Right renal pelvis (tissue), 4 donors: ENCODE measurements at places on chromosomes 2 and 18.
A peak's percentile ranks its signal among the peaks of the same experiment; 100 is the strongest.

- no peak for DNase-seq
Observed at GRCh38 chr2:44705356-44705755, 236.1 kb upstream of the SIX3 start.

DNA sequence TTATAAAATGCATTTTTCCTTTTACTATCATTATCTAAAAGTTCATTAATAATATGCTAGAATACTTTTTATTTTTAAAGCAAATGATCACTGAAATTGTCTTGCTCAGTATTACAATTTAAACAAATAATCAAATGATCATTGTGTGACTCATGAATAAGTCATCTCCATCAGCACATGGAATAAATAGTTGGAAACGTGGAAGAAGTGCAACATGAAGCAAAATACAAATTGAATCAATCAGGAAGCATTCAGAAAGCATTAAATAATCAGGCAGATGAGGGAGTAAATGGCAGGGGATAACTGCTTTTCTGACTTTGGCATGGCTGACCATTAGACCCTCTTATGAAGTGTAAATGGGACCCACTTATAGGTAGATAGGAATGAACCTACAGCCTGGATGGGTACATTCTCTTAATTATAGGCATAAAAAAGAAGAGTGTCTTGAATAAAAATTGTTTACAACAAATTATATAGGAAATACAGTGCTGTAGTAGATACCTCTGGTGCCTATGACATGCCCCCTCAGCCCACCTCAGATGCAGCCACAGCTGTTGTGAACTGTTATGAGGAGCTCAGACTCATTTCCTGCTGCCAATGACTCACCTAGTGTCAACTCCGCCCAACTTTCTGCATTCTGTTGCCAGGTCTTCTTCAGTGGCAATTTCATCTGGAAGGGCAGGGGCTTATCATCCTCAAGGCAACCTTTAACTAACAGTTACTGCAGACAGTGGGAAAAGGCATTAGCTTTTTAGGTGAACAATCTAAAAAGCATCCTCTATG is 936.0 kb downstream of the TRIB2 start:
- no peak for DNase-seq

GRCh38 chr18:24726727-24727492 is 266.5 kb downstream of the HRH4 start:
- peak; percentile 78 for DNase-seq

GRCh38 chr2:217790195-217790594 is 212.6 kb downstream of the TNS1 start:
- DNase-seq, result no peak

- DNase-seq, result no peak
Observed at GRCh38 chr2:3637311-3637675, 20.7 kb upstream of the ALLC start.

DNA sequence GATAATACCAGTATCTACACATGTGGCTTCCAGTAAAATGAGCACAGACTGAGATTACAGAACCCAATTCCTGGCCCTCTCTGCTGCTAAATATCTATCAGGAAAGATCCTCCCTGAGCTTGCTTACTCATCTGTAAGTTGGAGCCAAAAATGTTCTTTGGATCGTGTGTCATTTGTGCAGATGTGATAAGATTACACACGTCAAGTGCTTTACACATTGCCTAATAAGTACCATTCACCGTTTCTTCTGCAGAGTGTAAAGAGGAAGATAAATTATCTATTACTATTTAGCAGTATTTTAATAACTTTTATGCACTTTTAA is 23.2 kb upstream of the SLC20A1 start:
- DNase-seq, result no peak

DNA sequence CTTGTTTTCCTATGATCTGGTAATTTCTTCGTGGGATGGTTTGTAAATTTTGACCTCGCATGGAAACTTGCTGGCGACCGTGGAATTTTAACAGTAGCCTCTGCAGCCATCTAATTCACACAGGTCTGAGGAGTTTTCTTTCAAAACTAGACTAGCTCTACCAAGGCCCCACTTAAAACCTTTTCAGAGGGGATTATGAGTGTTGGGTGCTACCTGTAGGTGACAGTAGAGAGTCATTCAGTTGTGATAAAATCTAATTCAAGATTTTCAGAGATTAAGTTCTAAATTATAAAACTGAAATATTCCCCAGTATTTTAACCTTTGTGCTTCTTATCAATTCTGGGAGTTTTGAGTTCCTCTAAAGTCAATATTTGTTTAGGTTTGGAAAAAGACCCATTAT is 31.0 kb downstream of the THSD7B start:
- DNase-seq, result no peak

DNA sequence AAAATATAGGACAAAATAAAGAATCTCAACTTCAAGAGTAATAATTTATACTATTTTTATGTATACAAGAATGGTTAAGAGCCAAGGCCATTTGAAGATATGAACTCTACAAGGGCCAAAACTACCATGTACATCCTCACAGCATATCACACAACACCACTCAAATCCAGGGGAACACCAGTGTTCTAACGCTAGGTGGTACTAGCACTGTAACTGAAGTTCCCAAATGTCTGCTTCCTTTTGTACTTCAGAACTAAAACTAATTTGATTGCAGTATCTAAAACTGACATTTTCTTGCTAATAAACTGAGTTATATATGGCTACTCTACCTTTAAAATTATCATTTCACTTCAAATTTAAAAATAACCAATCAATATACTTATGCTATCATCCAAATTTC is 47.0 kb downstream of the REV1 start:
- no peak for DNase-seq

DNA sequence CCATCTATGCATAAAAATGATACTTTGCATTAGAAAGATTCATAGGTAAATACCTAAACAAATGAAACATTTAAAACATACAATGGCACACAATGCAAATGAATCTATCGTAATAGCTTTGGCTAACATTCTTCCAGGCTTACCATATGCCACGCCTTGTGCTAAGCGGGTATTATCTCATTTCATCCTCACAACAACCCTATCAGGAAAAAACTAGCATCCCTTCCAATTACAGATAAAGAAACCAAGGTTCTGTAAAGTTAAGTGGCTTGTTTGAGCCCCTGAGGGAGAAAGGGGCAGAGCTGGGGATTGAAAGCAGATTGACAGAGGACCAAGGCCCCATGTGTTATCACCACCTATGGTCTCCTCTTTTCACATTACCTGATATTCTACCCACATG is 145.4 kb upstream of the ETAA1 start:
- DNase-seq, result no peak

DNA sequence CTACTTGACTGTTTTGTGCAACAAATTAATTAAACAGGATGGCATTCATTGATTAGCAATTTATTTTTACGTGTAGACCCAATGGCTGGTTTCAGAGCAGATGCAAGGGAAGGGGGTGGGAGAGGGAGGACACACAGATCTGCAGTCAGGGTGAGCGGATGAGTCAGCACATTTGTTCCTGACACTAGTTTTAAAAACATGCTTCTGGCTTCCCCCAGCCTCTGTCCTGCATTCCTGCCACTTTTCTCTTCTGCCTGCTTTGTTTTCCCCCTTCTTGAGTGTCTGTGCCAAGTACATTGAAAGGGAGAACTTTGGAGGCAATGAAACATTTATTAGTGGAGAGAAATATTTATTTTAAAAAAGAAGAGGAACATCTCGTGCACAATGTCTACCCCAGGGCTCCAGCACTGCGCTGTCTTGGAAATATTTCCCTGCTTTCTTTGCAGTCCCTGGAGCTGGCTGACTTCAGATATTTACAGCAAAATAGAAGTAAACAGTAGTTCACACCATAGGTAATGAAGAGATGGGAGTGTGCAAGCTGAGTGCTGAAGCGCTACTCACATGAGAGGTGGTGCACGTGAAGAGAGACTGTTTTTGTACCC is 52.2 kb downstream of the NRP2 start:
- DNase-seq, result no peak

DNA sequence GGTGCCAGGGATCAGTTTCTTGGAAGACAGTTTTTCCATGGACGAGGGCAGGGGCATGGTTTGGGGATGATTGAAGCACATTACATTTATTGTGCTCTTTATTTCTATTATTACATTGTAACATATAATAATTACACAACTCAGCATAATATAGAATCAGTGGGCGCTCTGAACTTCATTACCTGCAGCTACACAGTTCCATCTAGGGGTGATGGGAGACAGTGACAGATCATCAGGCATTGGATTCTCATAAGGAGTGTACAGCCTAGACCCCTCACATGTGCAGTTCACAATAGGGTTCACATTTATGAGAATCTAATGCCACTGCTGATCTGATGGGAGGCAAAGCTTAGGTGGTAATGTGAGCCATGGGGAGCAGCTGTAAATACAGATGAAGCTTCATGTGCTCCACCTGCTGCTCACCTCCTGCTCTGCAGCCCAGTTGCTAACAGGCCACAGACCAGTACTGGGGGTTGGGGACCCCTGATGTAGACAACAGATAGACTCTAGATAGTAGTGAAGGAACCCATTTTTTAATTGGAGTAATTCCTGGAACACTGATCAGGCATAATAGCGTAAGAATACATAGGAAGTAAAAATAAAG is 41.5 kb upstream of the MC4R start:
- DNase-seq, result no peak

- DNase-seq, result no peak
Observed at GRCh38 chr2:121579309-121579708, 48.6 kb downstream of the RNU4ATAC start.

GRCh38 chr2:222909286-222909685 is 48.5 kb downstream of the ACSL3 start:
- no peak for DNase-seq

- peak; percentile 72 for DNase-seq
Observed at GRCh38 chr2:20617892-20618467, 32.9 kb downstream of the HS1BP3 start.

GRCh38 chr2:170224692-170225294 is 46.8 kb downstream of the MYO3B start:
- DNase-seq, result no peak

DNA sequence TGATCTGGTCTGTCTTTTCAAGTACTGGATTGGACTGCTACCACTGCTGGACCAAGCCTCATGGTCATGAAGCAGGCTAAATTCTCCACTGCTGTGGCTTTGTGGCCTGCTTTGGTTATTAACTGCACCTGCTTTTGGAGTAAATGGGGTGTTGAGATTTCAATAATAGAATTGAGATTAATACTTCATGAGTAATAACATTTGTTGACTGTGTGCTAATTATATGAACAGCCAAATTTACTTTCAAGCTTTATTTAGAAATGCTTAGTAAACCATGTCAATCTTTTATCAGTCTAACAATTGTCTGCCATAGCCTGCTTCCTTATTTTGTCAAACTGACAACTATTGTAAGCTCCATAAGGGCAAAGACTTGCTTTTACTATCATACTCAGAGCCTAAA is 27.4 kb upstream of the MTIF2 start:
- no peak for DNase-seq

DNA sequence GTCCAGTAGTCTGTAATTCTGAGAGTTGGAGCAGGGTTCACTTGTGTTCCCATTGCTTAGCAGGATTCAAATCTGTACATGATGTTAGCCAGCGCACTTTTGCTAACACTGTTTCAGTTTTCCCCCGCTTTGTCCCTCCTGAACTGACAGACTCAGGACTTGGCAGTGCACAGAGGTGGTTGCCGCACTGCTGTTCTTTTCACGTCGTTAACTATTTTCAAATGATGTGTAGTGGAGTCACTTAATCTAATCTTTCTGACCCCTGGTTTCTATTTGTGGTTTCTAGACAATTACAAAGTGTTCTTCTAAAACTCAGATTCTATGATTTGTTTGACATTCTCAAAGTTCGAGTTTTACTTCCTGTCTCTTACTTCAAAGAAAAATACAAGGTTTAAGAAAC is 234.5 kb downstream of the RBM43 start:
- DNase-seq, result no peak

GRCh38 chr2:226730481-226730880 is 69.1 kb downstream of the IRS1 start:
- no peak for DNase-seq

DNA sequence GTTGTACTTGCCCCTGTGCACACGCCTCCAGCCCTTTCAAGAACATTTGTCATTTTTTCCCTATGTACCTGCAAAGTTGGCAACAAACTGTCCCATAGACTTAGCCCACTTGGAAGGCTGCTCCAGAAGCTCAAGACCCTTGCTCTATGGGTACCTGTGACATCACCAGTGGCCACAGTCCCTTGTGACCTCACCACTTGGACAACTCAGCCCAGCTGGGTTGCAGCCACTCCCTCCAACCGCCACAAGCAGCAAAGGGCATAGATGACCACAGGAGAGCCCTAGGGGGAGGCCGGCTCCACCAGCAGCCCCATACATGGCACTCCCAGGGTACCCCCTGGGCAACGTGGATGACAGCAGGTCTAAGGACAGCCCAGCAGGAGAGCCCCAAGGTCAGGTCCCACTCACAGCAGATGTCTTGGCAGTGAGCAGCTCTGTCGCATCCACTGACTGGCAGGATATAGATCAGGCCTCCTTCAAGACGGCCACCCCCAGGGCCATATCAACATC is at the start of gene TEX44:
Gene TEX44, plus strand, starts transcription at position 229 of the 510 bp plus-strand sequence. Its CDS starts 88 bp downstream, at position 317.
- DNase-seq, result no peak

DNA sequence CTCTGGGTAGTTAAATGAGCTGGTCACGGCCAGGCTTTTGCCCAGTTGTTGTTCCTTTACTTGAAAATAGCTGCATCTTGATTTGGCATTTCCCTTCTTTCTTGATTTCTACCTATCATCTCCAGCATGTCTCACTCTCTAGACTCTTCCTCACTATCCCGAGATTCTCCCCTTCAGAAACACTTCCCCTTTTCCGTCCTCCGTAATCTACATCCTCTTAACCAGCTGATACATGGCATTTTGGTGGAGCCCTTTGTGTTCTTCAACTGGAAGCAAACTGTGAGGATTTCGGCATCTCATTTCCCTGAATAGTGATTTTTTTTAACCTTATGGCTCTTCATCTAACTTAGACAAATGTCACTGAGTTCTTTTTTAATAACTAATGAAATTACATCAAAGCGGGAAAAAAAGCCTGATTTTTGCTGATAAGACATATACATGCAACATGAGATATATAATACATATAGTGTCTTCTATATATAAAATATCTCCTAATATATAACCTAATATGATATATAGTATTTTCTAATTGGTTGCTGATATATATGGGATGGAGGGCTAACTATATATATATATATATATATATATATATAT is 220.2 kb upstream of the RASGRP3 start:
- DNase-seq, result no peak

GRCh38 chr2:47251404-47251675 is 96.2 kb upstream of the STPG4 start:
- no peak for DNase-seq
